K562 (cell line): ENCODE measurements at places on chromosomes 1 and 21.

DNA sequence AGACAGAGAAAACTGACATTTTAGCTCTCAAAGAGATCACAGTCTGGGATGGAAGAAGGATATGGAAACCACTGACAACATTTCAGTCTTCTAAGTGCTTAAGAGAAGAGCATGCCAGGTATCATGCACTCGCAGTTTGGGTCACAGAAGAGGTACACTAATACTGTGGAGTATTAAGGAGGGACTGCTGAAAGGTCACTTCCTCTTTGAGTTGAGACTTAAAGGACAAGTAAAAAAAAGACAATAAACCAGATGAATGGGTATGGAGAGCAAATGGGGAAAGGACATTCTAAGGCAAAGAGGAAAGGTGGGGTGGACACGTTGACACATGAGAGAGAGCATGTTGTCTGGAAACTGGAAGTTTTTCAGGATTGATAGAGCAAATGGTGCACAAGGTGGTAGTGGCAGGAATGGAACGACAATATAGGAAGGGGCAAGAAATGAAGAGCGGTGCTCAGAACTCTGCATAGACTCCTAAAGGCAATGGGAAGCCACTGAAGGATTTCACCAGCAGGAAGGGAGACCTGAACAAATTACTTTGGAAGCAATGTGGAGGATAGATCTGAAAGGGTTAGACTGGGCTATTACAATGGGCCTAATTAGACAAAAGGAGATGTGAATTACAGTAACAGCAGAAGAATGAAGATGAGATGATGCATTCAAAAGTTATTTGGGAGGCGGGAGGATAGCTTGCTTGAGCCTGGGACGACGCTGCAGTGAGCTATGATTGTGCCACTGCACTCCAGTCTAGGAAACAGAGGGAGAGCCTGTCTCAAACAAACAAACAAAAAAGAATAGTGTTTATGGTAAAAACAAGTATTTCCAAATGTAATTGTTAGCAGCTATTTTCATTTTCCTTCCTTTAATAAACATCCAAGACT, 11.1 kb downstream of the DIPK1A start:
- no peak for DNase-seq

GRCh38 chr1:28680151-28680550, 11.6 kb downstream of the GMEB1 start:
- no peak for DNase-seq

- DNase-seq = no peak
Observed at GRCh38 chr1:1254667-1254998, 8.1 kb upstream of the C1QTNF12 start.

GRCh38 chr21:43273708-43274021, 104.9 kb downstream of the CRYAA start:
- DNase-seq = no peak

- no peak for DNase-seq
Observed at GRCh38 chr1:38624336-38625039, 235.1 kb downstream of the RRAGC start.

- no peak for DNase-seq
Observed at GRCh38 chr1:154755858-154756730, 114.0 kb downstream of the KCNN3 start.

DNA sequence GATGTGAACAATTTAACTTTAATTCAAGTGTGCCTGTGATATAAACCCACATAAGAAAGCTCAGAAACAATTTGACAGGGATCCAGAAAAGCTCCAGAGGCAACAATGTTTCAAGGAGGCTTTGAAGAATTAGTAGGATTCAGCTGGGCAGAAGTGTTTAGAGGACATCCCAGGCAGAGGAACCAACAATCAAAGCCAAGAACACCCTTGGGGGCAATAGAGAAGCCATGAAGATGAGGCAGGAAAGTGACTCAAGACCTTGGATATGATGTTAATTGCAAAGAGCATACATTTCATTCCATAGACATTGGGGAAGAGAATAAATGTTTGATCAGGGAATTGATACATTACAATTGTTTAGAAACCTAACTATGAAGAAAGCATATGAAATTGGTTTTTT, 280.3 kb downstream of the LTN1 start:
- DNase-seq = no peak

- DNase-seq = no peak
Observed at GRCh38 chr1:3676581-3677470, 24.5 kb downstream of the TP73 start.

GRCh38 chr21:35090403-35090802, 41.3 kb upstream of the RUNX1 start:
- DNase-seq = no peak

DNA sequence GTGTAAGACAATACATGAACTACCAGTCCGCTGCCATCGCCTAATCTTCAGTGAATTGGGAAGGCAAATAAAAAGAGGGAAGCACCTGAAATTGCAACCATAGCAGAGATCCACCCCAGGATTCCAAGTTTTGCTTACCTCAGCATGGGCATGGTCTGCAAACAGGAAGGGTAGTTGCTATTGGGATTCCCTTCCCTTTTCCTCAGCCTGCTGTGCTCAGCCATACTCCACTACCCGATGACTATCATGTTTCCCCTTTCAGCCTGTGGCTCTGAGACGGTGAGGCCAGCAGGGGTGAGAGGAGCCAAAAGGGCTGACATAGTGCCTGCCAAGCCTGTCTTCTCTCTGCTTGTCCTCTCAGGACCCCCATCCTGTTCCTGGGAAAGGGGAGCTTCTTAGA, 64.2 kb downstream of the GPR137B start:
- no peak for DNase-seq

- DNase-seq = no peak
Observed at GRCh38 chr1:112359961-112360767, 35.9 kb upstream of the CTTNBP2NL start.

- DNase-seq = peak; percentile 54
Observed at GRCh38 chr1:111030590-111030989, 66.9 kb upstream of the LRIF1 start.

- no peak for DNase-seq
Observed at GRCh38 chr21:43292041-43292865, 123.4 kb downstream of the CRYAA start.

- DNase-seq = no peak
Observed at GRCh38 chr1:232300466-232300865, 329.5 kb downstream of the SIPA1L2 start.

GRCh38 chr1:221241592-221241991, 362.3 kb downstream of the HLX start:
- DNase-seq = no peak

DNA sequence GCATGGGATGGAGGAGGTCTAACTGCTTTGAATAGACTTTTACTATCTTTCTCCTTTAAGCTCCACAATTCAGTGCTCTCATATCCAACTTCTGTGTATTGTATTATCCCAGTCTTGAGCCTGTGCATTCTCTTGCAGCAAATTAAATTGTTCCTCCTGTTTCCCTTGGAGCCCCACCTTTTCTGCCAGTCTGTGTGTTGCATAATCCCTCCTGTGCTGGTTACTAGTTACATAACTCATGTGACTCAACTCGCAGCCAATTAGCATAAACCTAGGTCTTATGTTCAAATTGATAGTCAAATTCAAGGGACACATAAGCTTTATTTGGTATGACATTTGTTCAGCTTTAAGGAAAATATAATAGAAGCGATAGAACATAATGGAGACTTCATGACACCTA, 1863.5 kb downstream of the MRPL39 start:
- DNase-seq = no peak

DNA sequence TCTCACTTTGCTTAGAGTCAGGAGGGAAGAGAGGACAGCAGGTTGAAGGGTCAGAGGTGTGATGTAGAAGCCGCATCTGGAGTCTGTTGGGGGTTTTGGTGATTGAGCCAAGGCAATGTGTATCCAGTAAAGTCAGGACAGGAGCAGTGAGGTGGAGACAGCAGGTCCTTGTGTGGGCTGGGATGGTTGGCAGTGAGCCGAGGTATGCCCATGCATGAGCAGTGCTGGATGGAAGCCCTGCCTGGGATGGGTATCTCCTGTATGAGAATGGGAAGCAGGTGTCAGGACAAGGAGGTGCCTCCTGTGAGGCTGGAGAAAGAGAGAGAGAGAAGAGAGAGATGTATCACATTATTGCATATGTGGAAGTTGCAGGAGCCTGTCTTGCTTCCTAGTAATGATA, 90.0 kb downstream of the OBSCN start:
- DNase-seq = no peak

- no peak for DNase-seq
Observed at GRCh38 chr1:159872891-159873290, 10.4 kb upstream of the VSIG8 start.

DNA sequence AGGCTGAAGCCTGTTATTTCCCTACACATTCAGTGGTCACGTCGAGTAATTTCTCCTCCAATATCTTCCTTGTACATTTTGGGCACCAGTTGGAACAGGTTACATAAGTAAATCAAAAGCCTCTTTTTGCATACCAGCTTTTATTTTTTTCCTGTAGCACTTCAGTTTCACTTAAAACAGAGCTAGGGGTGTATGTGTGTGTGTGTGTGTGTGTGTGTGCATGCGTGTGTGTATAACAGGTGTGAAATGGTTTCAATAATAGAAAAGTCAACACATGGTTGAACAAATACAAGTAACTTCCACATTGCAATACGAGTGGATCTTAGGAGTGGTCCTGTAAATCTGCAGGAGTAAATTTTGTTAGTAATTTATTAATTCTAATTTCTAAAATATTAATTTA, 3.0 kb upstream of the MAN1A2 start:
- DNase-seq = no peak

DNA sequence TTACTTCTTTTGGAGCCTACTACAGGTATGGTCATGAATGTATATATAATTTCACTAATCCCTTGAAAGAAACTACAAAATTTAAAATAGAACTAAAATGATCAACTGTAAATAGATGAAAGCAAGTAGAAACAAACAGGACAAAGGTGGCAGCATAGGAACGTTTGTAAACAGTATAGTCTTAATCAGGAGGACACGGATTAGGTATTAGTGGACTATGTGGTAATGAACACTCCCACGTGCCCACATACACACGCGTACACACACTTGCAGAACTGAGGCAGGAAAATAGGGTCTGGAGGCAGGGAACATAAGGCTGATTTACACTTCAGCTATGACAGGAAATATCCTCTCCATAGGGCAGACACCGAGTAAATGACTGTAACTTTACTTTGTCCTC, 1397.8 kb downstream of the NCAM2 start:
- DNase-seq = no peak

GRCh38 chr1:232307296-232308017, 322.5 kb downstream of the SIPA1L2 start:
- DNase-seq = no peak

GRCh38 chr1:109161858-109162606, 48.1 kb downstream of the ELAPOR1 start:
- no peak for DNase-seq

GRCh38 chr1:2121101-2121691, 71.0 kb downstream of the PRKCZ start:
- DNase-seq = no peak

- no peak for DNase-seq
Observed at GRCh38 chr1:235712812-235713211, 63.2 kb upstream of the GNG4 start.

DNA sequence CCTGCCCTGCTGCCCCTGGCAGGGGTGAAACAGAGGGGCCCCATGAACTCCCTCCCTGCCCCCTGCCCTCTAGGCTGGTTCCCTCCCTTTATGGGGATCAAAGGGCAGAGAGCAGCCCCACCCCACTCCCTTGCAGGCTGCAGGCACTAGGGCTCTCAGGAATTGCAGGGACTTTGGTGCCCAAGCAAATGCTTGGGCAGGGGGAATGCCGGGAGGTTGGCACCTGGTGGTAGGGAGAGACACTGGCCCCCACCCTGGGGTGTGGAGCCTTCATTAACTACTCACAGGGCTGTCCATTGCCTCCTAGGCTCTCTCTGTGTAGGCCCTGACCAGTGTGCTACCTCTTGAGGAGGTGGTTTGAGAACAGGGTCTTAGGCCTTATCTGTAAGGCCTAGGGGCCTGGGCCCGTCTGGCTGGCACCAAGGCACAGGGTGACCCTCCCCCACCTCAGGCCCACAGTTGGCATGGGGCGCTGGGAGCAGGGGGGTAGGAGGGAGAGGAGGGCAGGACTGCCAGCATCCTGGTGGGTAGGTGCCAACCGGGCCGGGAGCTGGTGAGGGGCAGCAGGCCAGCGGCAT, 4.7 kb downstream of the ZBTB7B start:
- no peak for DNase-seq

DNA sequence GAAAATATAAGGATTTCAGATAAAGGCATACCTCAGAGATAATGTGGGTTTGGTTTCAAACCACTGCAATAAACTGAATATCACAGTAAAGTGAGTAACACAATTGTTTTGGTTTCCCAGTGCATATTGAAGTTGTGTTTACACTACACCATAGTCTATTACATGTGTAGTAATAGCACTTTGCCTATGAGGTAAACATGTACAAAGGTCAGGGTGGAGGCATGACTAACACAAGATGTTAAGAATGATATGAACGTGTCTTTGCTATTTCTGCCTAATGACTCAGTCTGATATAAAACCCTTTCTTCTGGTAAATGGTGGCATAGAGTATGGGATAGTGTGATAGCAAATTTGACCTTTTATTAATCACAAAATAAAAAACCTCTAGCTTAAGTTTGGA, 621.5 kb upstream of the ADGRL2 start:
- DNase-seq = no peak

- DNase-seq = no peak
Observed at GRCh38 chr1:177181280-177181630, 10.5 kb downstream of the BRINP2 start.

DNA sequence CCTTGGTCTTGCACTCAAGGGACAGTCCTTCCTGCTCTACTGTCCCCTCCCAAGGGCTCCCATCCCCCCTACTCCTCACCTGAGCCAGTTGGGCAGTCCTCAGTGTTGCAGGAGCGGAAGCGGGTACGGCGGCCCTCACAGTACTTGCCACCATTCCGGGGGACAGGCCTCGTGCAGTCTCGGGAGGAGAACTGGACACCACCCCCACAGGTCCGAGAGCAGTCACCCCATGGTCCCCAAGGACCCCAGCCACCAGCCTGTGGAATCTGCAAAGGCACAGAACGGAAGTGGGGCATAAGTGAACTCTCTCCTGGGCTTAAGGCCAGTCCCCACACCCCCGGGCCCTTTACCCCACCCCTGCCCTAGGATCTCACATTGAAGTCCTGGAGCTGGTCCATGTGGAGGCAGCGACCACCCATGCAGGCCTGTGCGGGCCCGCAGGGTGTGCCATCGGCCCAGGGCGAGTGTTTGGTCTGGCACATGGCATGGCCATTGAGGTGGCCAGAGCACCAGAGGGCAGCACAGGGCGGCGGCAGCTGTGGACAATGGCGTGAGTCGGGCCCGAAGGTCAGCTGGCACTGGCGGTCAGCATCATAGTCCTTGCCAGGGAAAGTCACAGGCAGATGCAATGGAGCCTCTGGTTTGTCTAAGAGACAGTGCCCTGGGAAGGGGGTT, 5.2 kb downstream of the ADAMTS4 start:
- no peak for DNase-seq

GRCh38 chr1:47532921-47533792, 95.3 kb downstream of the FOXD2 start:
- peak; percentile 24 for DNase-seq

- DNase-seq = peak; percentile 60
Observed at GRCh38 chr21:34639882-34640788, 25.2 kb upstream of the RCAN1 start.
